ENCODE measurements at places on chromosomes 3 and 15. TPM values are rescaled to one million over a fixed set of nuclear protein-coding genes. Genes with fewer than 3 reads are reported as not detected.

The ATP8B4 gene
- total RNA-seq: 19.5 TPM

The IQCH gene
- 0.89 TPM for total RNA-seq

DNA sequence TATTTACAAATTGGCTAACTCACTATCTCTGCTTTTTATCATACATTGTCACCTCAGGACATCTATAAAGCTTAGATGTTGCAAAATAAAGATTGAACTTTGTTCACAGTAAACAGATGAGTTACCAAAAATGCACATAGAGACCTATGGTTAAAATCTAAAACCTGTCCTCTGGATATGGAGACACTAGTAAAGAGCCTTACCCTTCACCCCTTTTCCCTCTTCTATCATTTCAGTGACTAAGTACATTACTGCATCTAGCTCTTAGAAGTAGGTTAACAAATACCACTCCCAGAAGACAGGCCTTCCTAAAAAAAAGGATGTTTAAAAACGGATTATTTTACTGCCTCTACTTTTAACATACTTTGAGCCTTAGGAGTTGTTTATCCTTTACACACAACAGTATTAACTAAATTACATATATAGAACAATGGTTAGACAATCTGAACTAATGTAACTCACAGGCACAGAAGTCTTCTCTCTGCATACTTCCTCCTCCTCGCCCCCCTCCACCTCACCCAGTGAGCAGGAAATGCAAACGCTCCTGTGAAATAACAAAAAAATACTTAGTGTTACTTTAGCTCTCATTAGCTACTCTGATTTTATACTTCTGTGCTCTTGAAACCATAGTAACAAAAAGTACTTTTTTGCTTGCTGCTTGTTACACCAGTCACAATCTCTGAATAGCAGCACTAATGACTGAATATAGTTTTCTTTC is 23.3 kb downstream of the IREB2 start:
- no peak for DNase-seq

The RCCD1 gene
- 12.9 TPM for total RNA-seq

GRCh38 chr3:124620600-124621063 is 109.6 kb upstream of the UMPS start:
- DNase-seq: no peak

GRCh38 chr3:197278933-197279332 is 19.5 kb downstream of the DLG1 start:
- DNase-seq: no peak

The VEPH1 gene
- total RNA-seq: 6.4 TPM

- DNase-seq: peak; percentile 68
Measured at GRCh38 chr15:92625251-92625980, 30.2 kb downstream of the FAM174B start.

The EXD1 gene
- total RNA-seq: not detected

- DNase-seq: no peak
Measured at GRCh38 chr3:42589382-42590109, 1.1 kb upstream of the SS18L2 start.

GRCh38 chr15:63345391-63345752 is 36.3 kb downstream of the CA12 start:
- DNase-seq: no peak

GRCh38 chr3:175208326-175208725 is 349.2 kb downstream of the NAALADL2 start:
- no peak for DNase-seq

The GOLGA8R gene
- 8.3 TPM for total RNA-seq
